ENCODE measurements at places on chromosomes 6 and 20. TPM values are rescaled to one million over a fixed set of nuclear protein-coding genes. Genes with fewer than 3 reads are reported as not detected.

GRCh38 chr20:12458241-12458640 lies 540.5 kb downstream of the BTBD3 start:
- no peak for DNase-seq

DSP gene
- 468 TPM for total RNA-seq

DNA sequence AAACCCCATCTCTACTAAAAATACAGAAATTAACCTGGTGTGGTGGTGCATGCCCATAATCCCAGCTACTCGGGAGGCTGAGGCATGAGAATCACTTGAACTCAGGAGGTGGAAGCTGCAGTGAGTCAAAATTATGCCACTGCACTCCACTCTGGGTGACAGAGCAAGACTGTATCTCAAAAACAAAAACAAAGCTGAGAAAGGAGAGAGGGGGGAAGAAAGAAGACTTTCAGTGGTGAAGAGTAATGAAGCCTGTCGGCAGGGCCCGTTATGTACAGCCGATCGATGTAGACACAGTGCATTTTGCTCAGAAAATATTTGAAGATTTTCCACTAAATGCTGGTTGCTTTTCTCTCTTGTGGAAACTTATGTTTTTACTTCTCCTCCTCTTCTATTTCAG lies 13.8 kb downstream of the VAPB start:
- DNase-seq = no peak

GRCh38 chr6:150685860-150686259 lies 86.2 kb downstream of the PLEKHG1 start:
- no peak for DNase-seq

GRCh38 chr6:100796049-100796823 lies 84.9 kb downstream of the ASCC3 start:
- no peak for DNase-seq

ARG1 gene
- not detected for total RNA-seq

DNA sequence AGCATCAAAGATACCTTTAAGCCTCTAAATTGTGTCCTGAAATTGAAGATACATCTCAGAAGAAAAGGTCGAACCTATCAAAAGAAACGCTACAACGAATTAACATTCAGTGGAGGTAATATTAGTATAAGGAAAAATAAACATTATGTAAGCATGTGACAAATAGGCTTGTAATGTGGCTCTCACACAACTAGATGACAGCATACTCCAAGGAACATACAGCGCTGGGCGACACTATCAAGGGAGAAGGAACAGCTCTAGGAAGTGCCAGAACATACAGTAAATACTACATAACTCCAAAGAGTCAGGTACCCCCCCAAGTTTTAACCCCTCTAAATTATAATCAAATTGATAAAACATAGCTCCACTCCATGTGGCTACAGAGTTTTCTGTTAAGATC lies 103.5 kb downstream of the LAMP5 start:
- DNase-seq = peak; percentile 22

GRCh38 chr20:51050531-51051075 lies 27.7 kb upstream of the KCNG1 start:
- no peak for DNase-seq

FAM83C gene
- total RNA-seq = not detected

DNA sequence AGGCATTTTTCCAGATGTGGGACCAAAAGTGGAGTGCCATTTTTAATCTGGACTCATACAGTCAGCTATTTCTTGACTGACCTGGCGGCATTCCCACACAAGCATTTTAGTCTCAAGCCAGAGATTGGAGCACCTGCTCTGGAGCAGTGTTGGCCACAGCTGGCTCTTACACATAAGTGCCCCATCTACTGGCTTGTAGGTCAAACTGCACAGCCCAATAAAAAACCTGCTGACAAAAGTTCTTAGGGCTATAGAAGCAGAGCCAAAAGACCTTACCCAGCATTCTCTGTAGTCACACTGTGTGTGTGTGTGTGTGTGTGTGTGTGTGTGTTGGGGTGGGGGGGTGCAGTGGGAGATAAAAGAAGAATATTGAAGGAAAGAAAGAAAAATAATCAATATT lies 38.6 kb upstream of the SENP6 start:
- DNase-seq = peak; percentile 16

Measured in astrocyte (in vitro differentiated cells and primary cell).